ENCODE measurements at places on chromosomes 7 and 10.

DNA sequence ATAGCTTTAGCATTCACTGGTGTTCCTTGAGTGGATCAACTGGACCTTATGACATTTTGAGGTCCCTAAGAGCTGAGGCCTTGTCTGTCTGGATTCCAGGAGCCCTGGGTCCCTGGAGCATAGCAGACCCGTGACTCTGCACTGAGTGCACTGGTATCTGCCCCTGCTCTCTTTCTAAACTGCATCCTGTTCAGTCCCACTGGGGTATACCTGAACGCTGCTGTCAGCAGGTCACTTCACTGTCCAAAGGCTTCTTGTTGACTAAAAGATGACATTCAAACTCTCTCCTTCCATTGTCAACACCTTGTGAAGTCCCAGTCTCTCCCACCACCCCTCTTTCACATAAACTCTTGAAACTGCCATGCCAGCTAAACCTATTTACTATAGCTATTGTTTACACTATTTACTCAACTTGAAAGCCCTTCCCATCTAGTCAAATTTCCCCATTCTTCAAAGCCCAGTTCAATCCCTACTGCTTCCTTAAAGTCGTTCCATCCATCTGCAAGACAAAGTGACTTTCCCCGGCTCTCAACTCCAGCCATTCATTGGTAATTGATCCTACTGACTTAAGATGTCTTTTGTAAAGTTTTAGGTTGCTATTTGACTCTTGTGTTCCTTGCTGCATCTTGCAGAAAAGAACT, 523.3 kb downstream of the KCNMA1 start:
- DNase-seq, result no peak

GRCh38 chr7:11616466-11616865, 215.5 kb downstream of the THSD7A start:
- DNase-seq, result no peak

DNA sequence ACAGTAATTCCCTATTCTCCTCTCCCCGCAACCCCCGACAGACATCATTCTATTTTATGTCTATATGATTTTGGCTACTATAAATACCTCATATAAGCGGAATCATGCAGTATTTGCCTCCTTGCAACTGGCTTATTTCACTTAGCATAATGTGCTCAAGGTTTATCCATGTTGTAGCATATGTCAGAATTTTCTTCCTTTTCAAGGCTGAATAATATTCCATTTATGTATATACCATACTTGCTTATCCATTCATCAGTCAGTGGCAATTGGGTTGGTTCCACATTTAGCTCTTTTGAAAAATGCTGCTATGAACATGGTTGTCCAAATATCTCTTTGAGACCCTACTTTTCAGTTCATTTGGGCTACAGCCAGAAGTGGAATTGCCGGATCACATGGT, 106.5 kb downstream of the MAPK8 start:
- no peak for DNase-seq

DNA sequence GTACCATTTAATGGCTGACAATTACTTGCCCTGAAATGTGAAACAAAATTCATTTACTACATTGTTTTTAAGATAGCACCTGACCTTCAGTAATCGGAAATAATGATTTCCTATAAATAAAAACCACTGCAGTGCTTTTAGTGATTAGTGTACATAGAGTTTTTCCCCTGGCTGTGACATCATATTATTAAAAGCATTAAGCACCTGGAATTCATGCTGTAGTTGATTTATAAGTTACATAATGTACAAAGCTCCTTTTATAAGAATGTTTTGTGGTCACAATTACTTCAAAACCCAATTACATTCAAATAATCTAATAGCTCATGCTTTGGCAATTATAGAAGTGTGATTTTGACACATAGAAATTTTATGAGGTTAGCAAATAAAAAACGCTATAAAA, 44.3 kb upstream of the EIF4H start:
- DNase-seq, result no peak

- DNase-seq, result no peak
Observed at GRCh38 chr7:84508606-84509005, 314.0 kb upstream of the SEMA3A start.

- DNase-seq, result no peak
Observed at GRCh38 chr7:81770728-81771223, 929 bp upstream of the HGF start.

GRCh38 chr10:16944402-16944801, 127.2 kb upstream of the RSU1 start:
- DNase-seq, result no peak

GRCh38 chr10:43599333-43599732, 6.9 kb upstream of the ZNF485 start:
- no peak for DNase-seq

DNA sequence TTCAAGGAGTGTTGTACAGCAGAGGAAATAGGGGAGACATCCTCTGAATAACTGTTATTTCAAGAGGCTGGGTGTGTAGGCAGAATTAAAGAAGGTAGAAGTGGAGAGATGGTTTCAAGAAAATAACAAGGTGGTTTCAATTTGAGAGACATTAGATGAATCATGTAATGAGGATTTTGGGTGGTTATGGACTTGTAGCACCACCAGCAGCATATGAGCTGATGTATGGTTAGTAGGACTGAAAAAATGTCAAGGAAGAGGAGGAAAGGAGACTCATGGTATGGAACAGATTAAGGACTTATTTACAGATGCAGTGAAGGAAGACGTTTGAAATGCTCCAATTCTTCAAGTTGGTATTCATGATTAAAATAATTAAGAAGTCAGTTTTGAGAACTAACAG, 166.2 kb downstream of the EXOC4 start:
- no peak for DNase-seq

DNA sequence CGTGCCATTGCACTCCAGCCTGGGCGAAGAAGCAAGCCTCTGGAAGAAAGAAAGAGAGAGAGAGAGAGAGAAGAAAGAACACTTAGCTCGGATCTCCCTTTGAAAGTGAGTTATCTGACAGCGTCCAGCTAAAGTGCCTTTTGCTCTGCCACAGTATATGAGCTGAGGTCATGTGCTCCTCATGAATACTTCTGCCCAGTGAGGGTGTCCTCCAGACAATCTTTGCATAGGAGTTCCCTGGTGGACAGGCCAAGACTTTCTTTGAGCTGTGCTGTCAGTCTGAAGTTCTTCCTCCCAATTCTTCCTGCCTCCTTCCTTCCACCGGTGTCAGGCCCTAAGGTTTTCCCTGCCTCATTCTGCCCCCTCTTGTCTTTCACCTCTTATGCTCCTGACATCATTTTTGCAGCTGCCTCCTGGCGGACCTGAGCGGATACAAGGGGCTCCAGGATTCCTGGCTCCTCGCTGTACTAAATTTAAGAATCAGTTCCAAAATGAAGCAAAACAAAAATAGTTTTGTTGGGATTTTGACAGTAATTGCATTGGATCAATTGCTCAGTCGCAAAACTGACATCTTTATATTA, 31.9 kb downstream of the XRCC2 start:
- DNase-seq, result no peak

GRCh38 chr10:123139165-123139520, 3.4 kb downstream of the HMX3 start:
- no peak for DNase-seq

DNA sequence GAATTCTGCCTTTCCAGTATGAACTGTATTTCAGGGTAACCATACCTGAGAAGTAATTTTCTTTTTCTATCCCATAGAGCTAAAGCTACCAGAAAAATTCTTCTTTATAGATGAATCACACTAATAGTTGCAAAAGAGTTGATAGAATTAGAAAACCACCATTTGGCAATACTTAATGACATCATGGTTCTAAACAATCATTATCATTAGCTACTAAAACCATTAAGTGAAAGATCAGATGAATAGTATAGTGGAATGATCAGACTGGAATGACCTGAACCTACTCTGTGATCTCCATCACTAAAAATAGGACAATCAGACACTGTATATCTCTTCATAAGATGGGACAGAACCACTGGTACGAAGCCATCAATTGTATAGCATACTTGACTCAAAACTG, 19.8 kb upstream of the ZC3HAV1L start:
- no peak for DNase-seq

- no peak for DNase-seq
Observed at GRCh38 chr10:3755440-3756359, 29.3 kb downstream of the KLF6 start.

GRCh38 chr10:117457932-117458331, 82.7 kb upstream of the PDZD8 start:
- no peak for DNase-seq

DNA sequence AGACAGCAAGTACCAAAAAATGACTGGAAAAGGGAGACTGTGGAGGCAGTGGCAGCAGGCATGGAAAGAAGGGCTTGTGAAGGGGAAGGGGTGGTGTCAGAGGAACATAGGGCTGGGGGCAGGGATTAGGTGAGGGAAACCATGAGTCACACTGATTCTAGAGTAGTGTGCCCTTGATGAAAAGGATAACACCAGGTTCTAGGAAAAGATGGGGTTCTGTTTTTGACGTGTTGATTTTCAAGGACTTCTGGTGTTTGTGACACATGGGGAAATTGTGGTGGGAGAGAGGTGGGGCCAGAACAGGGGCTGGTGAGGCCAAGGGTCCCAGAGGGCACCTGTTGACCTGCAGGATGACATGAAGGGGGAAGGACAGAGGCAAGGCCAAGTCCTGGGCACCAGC, 57.1 kb downstream of the FIGNL1 start:
- DNase-seq, result no peak

DNA sequence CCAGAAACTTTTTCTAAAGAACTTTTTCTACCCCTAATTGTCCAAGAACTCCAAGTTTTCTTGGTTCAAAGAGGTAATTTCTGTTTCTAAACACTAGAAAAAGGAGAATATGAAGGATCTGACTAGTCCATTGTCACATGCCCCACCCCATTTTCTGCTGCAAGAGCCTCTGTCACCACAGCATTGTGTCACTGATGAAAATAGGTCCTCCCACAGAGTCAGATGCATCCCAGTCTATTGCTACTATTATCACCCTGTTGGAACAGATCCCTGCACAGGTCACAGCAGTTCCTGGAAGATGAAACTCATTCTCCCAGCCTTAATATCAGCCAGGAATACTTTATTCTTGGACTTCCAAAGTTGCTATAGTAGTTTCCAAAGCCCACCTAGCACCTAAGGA, 7.5 kb upstream of the CFTR start:
- DNase-seq, result no peak

GRCh38 chr7:157977306-157977705, 610.3 kb downstream of the PTPRN2 start:
- DNase-seq, result no peak

DNA sequence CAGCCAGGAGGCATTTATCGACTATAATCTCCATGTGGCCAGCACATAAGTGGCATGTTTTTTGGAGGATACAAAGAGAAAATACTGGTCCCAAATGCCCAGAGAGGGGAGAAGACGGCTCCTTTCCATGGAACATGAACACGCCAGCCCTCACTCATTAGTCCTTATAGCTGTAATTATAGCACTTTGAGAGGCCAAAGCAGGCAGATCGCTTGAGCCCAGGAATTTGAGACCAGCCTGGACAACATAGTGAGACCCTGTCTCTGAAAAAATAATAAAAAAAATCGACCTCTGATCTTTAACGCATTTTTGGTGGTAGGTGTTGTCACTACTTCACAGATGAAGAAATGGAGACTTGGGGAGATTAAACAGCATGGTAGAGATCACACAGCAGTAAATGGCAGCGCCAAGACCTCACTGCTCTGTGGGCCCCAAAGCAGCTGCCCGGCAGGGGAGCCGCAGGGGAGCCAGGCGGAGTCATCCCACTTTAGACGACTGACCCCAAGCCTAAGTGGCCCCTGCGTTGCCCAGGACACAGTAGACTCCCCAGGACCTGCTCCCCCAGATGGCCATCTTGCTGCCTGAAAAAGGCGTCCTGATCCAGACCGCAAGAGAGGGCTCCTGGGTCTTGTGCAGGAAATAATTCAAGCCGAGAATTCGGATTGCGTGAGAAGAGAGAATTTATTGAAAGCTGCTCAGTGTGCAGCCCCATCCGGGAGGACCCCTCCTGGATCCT, 21.2 kb upstream of the PRKAG2 start:
- no peak for DNase-seq

DNA sequence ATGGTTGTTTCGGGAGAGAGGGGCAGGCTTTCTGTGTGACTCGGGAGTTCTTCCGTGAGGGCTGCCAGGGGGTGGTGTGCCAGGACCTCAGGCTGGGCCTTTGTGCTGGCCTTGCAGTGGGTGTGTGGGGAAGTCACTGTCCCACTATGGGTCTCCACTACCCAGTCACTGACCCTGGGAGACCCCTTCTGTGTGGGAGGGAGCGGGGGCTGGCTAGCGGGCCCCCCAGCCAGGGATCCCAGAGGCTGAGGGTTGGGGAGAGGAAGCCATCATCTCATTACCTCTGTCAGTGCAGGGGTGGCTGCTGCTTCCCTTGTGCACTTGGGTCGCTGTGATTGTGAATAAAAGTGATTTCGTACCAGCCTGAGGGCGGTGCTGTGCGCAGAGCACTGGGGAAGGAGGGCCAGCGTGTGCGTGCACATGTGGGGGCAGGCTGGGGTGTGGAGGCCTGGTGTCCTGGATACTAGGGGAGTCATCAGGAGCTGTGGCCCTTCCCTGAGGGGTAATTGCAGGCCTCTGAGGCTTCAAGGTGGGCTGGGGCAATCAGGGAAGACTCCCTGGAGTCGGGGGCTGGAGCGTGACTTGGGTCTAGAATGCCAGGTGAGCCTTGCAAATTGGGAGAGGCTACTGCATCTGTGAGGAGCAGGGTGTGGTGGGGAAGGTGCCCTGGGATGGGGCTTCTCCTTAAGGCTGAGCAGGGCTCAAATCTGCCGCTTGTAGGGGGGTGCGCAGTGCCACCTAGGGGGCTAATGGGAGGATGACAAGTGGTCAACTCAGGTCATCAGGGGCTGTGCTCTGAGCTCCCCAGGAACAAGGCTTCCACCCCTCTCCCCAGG, 98.9 kb downstream of the NEURL1 start:
- DNase-seq, result peak; percentile 88

DNA sequence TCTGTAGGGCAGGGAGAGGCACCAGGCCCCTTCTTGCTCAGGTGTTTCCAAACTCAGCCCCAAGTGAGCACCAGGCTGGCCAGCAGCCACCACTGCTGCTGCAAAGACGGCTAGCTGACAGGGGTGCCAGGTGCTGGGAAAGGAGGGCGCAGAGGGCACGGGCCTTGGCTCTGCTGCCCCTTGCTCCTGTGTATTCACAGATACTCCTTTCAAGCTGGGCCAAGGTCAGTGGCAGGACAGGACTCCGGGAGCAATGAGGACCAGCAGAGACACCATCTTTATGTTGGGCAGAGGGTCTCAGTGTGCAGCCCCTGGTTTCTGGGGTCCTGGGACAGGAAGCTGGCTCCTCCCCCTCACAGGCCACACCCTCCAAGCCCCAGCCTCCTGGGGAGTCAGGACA, 110.1 kb downstream of the SMURF1 start:
- DNase-seq, result no peak

GRCh38 chr7:14905764-14906163, 3.2 kb upstream of the DGKB start:
- no peak for DNase-seq

DNA sequence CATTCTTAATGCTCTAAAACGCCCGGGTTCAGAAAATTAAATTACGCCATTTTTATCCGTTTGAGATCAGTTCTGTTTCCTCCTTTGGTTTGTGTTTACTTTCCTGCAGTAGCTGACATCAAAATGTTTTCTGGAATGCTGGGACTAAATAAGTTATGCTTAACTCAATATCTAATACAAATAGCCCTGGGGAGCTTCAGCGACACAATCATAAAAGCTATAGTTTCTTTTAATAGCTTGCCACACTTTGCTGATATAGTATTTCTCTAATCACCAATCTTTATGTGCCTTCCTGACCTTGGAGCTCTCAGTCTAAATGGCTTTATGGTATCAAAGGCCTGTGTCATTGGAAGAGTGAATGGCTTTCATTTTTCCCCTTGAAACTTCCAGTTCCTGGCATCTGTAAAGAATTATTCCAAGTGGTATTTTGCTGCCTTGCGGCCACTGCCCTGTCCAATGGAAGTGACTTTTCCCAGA, 202.7 kb downstream of the HDAC9 start:
- DNase-seq, result no peak

- DNase-seq, result no peak
Observed at GRCh38 chr10:123606955-123607354, 59.2 kb upstream of the GPR26 start.

All from GM13977 (cell line).